ENCODE measurements at places on chromosomes 1 and 21.

- peak; percentile 6 for DNase-seq
These were observed 4.6 kb downstream of the SH3BP5L start for GRCh38 chr1:248821101-248821500.

GRCh38 chr1:195715652-195716051 lies 892.6 kb downstream of the KCNT2 start:
- DNase-seq: no peak

DNA sequence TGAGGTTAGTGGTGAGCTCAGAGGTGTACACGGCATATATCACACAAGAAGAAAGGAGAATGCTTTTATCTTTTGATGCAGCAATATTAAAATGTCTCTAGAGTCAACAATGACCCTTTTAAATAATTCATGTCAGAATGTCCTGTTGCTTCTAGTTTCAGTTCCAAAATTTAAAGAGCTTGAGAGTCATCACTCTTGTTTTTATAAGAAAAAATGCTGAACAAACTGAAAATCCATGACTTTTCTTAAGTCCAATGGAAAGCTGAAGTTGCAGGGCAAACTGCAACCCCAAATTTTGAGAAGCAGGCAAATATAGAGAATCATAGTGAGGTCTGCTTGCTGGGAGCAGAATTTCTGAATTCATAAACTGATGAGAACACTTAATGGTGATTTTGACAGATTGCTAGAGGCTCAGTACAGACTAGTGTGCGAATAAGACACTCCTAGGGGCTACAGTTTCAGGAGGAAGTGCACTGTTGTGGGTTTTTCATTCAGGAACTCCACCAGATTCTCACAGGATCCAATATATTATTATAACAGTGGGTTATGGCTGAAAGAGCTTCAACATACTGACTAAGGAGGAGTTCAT lies 135.1 kb downstream of the CLIC6 start:
- DNase-seq: no peak

- DNase-seq: no peak
These were observed 117.3 kb downstream of the UCHL5 start for GRCh38 chr1:192941722-192942411.

- no peak for DNase-seq
These were observed 18.1 kb upstream of the ZBTB8A start for GRCh38 chr1:32521165-32521564.

- no peak for DNase-seq
These were observed 7.1 kb upstream of the METTL25B start for GRCh38 chr1:156721131-156721530.

DNA sequence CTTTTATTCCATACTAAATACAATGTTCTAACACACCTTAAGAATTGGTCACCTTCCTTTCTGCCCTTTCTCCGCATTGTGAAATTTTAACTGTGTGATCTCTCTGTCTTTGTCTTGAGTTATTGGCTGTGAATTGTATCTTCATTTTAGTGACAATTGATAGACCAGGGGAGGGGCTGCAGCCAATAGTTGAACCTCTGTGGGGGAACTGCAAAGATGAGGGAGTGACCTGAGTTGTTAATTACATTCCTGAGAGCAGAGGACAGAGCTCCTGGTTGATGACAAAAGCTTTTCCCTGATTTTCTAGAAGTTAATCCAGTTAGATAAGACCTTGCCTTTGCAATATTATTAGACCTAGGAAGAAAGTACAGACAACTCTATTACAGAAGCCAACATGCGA lies 1535.7 kb downstream of the BRINP3 start:
- DNase-seq: no peak

DNA sequence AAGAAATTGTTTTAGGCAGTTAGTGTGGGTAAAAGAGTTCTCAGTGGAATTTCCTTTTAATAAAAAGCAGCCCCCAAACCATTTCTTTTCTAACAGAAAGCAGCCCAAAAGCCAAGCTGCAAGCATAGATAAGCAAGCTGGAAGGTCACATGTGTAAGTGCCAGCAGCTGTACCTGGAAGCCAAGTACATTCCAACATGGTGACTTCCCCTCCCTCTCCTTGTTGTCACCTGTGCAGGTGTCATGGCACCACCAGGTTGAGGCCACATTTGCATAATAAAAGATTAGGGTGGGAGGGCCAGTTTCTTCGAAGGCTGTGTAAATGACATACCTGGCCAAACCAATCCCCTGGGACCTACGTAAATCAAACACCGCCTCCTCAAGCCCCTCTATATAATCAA lies 240.3 kb upstream of the RAB4A start:
- DNase-seq: no peak

DNA sequence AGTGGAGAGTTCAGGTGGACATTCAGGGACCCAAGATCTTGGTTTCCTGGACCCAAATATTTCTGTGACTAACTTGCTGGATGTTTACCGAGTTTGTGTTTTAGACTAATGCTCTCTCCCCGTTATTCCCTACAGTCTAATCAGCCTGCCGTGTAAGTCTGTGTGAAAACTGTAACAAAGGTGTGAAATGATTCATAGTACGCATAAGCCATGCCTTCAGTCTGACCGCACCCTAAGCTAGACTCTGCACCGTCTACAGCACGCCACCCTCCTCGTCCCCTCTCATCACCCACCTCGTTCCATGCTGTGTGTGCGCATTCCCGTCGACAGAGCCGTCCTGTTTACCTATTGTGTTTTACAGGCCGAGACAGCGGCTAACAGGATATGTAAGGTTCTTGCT lies 50.5 kb downstream of the ACTN2 start:
- DNase-seq: no peak

GRCh38 chr1:209880031-209880430 lies 52.3 kb downstream of the UTP25 start:
- no peak for DNase-seq

DNA sequence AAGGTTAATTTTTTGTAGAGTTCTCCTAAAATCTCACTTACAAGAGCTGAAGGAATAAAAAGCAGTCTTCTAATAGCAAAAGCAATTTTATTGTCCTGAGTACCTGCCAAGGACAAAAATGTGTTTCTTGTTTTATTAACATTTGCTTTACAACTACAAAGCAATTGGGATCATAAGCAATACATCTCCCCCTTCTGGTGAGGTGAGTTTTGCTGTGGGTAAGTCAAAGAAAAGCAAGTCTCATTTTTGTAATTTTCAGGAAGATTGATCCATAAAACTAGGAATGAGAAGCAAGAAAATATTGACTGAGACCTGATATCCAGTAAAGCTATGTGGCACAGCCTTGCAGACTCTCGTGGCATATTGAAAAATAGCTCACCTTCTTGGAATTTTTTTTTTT lies 2162.7 kb downstream of the NCAM2 start:
- DNase-seq: no peak

Data from CD8-positive, alpha-beta T cell (primary cell).